ENCODE measurements at places on chromosomes 6 and 20. TPM values are rescaled to one million over a fixed set of nuclear protein-coding genes. Genes with fewer than 3 reads are reported as not detected.

The CLDN20 gene
- total RNA-seq, result not detected

The NR2E1 gene
- total RNA-seq, result 0.03 TPM

The ADGRF4 gene
- total RNA-seq, result not detected

The BPIFA1 gene
- total RNA-seq, result not detected

- H3K27me3 ChIP-seq, result no peaks in the 10 kb centered on the region
- peak overlapping the region; percentile 99 for H3K27ac ChIP-seq
- no peaks in the 10 kb centered on the region for H3K36me3 ChIP-seq
- DNase-seq, result peak; percentile 87
- peaks cover 56% of the 10 kb centered on the region for H3K4me1 ChIP-seq
Measured at GRCh38 chr6:13354331-13355042, 26.1 kb upstream of the TBC1D7 start.

DNA sequence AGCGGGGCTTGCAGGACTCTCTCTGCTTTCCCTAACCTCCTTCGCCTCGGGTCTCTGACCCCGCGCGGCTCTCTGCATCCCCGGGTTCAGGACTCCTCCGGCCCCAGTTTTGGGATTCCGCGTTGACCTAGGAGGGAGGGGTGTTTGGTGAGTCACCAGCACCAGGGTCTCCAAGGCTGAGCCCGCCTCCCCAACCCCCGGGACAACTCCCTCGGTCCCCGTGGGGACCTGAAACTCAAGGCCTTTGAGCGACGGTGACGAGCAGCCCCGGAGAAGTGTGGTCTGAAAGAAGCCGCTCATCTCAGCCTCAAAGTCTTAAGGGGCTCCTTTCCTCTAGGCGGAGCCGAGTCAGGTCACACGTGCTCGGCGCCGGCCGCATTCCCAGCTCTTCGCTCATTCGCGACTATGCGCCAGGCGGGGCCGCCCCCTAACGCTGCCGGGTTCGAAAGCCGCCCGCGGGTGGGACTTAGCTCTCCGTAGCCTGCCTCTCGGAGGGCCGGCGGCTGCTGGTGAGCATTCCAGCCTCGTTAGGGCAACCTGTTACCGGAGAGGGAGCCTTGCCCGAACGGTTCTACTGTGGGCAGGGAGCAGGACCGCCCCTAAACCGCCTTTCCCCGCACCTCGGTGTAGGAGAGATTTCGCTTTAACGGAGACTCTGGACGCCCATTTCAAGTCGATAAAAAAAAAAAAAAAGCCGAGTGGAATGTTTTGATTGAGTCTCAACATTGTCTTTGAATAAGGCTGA lies 3.0 kb upstream of the PRDM13 start:
- no peaks in the 10 kb centered on the region for H3K36me3 ChIP-seq
- no peak for DNase-seq
- H3K4me1 ChIP-seq, result peaks cover 6% of the 10 kb centered on the region
- H3K27me3 ChIP-seq, result peaks cover 98% of the 10 kb centered on the region
- H3K27ac ChIP-seq, result no peak overlapping the region

DNA sequence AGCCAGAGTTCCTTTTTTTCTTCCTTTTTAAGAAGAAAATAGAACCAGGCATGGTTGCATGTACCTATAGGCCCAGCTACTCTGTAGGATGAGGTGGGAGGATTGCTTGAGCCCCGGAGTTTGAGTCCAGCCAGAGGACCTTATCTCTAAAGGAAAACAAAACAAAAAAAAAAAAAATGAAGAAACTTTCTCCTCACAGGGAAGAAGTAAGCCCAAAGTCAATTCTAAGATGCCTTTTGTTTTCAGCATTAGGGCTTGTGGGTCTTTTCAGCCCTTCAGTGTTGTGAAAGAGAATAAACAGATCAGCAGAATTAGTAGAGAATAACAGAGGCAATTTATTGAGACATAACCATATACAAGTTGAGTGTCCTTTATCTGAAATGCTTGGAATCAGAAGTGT lies 26.8 kb downstream of the ZNF451 start:
- H3K27me3 ChIP-seq, result no peaks in the 10 kb centered on the region
- no peaks in the 10 kb centered on the region for H3K36me3 ChIP-seq
- H3K4me3 ChIP-seq, result no peak overlapping the region
- no peak overlapping the region for H3K27ac ChIP-seq

- H3K36me3 ChIP-seq, result peaks cover 91% of the 10 kb centered on the region
- DNase-seq, result no peak
- H3K27ac ChIP-seq, result no peak overlapping the region
Measured at GRCh38 chr6:167007985-167008384, 8.8 kb downstream of the CEP43 start.

DNA sequence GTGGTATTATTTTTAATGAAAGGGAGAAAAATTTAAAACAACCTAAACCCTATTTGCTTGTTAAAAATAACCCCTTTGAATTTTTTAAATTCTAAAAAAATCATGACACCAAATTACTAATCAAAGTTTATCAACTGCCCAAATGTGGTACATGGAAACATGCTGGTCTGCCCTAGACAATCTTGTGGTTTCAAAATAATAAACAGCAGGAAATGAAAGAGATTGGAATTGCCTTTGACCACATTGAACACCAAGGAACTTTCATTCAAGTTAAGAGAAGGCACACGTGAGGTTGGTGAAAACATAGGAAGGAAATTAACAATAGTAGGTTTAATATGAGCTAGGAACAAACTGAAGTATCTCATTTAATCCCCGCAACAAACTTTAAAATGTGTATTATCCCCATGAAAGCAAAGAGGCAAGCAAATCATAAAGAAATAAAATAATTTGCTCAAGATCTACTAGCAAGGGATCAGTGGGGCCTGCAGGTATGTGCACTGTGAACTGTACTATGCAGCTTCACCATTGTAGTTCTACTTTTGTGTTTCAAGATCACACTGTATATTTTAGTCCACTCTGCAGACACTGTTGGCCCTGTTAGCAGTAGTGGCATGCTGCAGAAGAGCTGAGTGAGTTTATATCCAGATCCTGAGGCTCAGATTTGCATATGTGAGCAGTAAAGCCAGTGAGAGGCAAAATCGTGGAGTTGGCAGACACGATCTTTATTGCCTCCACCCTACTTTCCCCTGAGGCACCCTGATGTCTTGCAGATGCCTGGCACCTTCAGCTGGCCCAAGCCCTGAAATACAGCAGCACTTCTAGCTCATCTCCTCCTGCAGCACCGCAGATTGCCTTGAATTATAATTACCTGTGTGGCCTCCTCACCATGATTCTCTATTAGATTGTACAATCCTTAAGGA lies 157.8 kb upstream of the TENT5A start:
- H3K4me1 ChIP-seq, result peaks cover 6% of the 10 kb centered on the region
- H3K36me3 ChIP-seq, result no peaks in the 10 kb centered on the region
- no peaks in the 10 kb centered on the region for H3K27me3 ChIP-seq
- H3K27ac ChIP-seq, result no peak overlapping the region

- peaks cover 26% of the 10 kb centered on the region for H3K4me1 ChIP-seq
- no peaks in the 10 kb centered on the region for H3K27me3 ChIP-seq
- no peak overlapping the region for H3K4me3 ChIP-seq
Measured at GRCh38 chr6:133701633-133702331, 187.1 kb upstream of the TCF21 start.

- H3K4me1 ChIP-seq, result no peaks in the 10 kb centered on the region
- H3K27me3 ChIP-seq, result peaks cover 4% of the 10 kb centered on the region
- no peak overlapping the region for H3K27ac ChIP-seq
- peak; percentile 9 for DNase-seq
- H3K36me3 ChIP-seq, result no peaks in the 10 kb centered on the region
Measured at GRCh38 chr6:96626759-96627364, 63.9 kb downstream of the FHL5 start.

DNA sequence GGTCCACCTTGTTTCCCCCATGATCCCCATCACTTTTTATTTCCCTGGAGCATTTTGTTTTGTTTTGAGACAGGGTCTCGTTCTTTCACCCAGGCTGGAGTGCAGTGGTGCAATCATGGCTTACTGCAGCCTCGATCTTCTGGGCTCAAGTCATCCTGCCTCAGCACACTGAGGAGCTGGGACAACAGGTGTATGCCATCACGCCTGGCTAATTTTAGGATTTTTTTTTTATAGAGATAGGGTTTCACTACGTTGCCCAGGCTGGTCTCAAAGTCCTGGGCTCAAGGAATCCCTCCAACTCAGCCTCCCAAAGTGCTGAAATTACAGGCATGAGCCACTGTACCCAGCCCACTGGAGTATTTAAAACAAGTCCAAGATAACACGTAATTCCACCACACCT lies 179.9 kb downstream of the PREX1 start:
- no peak for DNase-seq
- peaks cover 45% of the 10 kb centered on the region for H3K36me3 ChIP-seq
- no peak overlapping the region for H3K27ac ChIP-seq
- H3K4me1 ChIP-seq, result no peaks in the 10 kb centered on the region
- no peaks in the 10 kb centered on the region for H3K27me3 ChIP-seq
- no peak overlapping the region for H3K4me3 ChIP-seq

DNA sequence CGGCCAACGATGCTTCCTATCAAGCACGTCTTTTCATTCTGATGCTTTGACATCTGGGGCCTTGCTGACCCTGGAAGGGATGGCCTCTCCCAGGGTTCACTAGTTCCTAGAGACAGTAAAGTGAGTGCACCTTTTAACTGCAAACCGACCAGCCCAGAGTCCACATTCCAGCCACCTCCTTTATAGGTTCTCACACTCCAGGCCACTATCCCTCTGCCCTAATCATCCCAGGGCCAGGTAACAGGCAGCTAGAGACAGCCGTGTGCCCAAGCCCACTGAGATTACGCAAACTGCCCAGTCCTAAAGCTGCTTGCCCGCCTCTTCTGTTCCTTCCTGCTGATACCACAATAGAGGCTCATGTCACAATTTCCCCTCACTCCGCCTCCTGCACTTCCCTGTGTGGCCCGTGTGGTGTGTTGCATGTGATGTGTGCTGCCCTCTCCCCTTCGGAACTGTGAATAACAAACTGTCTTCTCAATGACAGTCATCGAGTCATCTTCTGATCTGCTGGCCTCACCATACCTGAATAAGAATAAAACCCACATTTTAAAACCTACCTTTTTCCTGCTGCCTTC lies 123.7 kb upstream of the EXOC2 start:
- H3K27me3 ChIP-seq, result no peaks in the 10 kb centered on the region
- no peak overlapping the region for H3K27ac ChIP-seq
- 0 out of 2 replicates have a peak, but pooled peaks cover 4% of the 10 kb centered on the region for H3K4me1 ChIP-seq
- DNase-seq, result no peak

GRCh38 chr20:42754706-42755105 lies 435.0 kb downstream of the PTPRT start:
- H3K27me3 ChIP-seq, result no peaks in the 10 kb centered on the region
- H3K4me3 ChIP-seq, result no peak overlapping the region
- H3K36me3 ChIP-seq, result no peaks in the 10 kb centered on the region
- no peak for DNase-seq
- H3K4me1 ChIP-seq, result no peaks in the 10 kb centered on the region

DNA sequence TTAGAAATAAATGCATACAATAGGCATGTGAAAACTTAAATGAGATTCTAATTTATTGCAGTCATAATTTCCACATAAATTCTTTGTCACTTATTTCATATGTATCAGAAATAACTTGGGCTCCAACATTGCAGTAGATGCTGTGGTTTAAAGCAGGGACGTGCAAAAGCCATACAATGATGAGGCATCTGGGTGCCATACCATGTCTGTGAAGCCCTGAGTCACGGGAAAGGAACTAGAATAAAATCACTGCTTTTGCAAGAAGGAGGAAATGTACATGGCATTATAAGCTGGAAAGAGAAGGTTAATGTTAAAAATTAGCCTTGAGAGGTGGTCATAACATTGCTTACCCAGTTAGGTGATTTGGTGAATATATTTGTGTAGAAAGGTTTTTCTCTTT lies 180.4 kb downstream of the SASH1 start:
- H3K4me3 ChIP-seq, result no peak overlapping the region
- H3K36me3 ChIP-seq, result no peaks in the 10 kb centered on the region
- DNase-seq, result peak; percentile 37
- H3K4me1 ChIP-seq, result peaks cover 47% of the 10 kb centered on the region

DNA sequence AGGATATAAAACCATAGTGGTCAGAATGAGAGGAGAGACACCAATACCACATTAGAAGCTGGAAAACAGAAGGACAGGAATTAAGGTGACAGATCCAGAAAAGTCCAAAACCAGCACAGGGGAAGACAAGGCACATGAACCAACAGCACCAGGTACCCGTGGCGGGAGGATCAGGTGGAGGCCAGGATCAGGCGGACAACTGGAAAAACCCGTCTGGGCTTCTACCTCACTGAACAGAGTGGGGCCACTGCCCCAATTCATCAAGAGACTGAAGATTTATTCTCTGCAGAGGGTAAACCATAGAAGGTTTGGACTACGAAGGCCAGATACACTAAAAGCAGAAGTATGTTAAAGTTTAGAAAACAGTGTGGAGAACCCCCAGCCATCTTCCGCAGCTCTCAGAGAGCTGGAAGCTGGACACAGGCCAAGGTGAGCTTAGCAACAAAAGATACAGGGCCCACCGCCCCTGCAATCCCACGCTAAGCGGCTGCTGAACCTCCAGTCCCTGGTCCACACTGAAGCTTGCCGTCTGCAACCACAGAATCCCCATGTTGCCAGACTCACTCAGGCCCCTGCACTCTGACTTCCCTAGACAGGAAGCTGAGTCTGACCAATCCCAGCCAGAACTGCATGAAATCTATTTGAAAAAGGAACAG lies 29.9 kb downstream of the ABHD12 start:
- H3K4me1 ChIP-seq, result peaks cover 9% of the 10 kb centered on the region
- DNase-seq, result no peak
- peak overlapping the region; percentile 33 for H3K27ac ChIP-seq
- H3K36me3 ChIP-seq, result peaks cover 9% of the 10 kb centered on the region
- H3K4me3 ChIP-seq, result no peak overlapping the region

- DNase-seq, result no peak
- peaks cover 19% of the 10 kb centered on the region for H3K4me1 ChIP-seq
- no peak overlapping the region for H3K27ac ChIP-seq
- no peaks in the 10 kb centered on the region for H3K36me3 ChIP-seq
Measured at GRCh38 chr6:1463751-1464426, 74.5 kb downstream of the FOXF2 start.

DNA sequence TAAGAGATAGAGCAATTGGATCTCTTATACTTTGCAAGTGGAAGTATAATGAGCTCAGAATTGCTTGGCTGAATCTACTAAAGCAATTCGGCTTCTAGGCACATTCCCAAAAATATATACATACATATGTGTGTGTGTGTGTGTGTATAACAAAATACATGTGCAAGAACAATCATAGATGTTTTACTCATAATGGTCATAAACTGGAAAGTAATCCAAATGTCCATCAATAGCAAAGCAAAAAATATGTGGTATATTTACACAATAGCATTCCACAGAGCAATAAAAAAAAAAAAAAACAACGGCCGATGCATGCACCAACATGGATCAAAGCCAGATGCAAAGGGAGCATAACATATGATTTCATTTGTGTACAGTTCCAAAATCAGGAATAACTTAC lies 707.9 kb downstream of the RFPL4B start:
- H3K27me3 ChIP-seq, result no peaks in the 10 kb centered on the region
- no peak for DNase-seq
- peaks cover 11% of the 10 kb centered on the region for H3K4me1 ChIP-seq
- no peak overlapping the region for H3K27ac ChIP-seq

GRCh38 chr6:124052120-124052519 lies 248.5 kb downstream of the NKAIN2 start:
- no peak overlapping the region for H3K4me3 ChIP-seq
- H3K4me1 ChIP-seq, result no peaks in the 10 kb centered on the region
- H3K27ac ChIP-seq, result no peak overlapping the region
- H3K27me3 ChIP-seq, result peaks cover 3% of the 10 kb centered on the region
- no peak for DNase-seq

Data from SJSA1 (cell line).